ENCODE measurements at places on chromosomes 13 and 19. TPM values are rescaled to one million over a fixed set of nuclear protein-coding genes. Genes with fewer than 3 reads are reported as not detected.

- no peak for DNase-seq
These were observed 4.2 kb downstream of the ARHGAP45 start for GRCh38 chr19:1070931-1071791.

- no peak for DNase-seq
These were observed 17.6 kb upstream of the COG6 start for GRCh38 chr13:39637890-39638289.

GRCh38 chr13:64248371-64249065 lies 2832.9 kb upstream of the PCDH20 start:
- DNase-seq, result peak; percentile 37

The CEACAM7 gene
- not detected for total RNA-seq

DNA sequence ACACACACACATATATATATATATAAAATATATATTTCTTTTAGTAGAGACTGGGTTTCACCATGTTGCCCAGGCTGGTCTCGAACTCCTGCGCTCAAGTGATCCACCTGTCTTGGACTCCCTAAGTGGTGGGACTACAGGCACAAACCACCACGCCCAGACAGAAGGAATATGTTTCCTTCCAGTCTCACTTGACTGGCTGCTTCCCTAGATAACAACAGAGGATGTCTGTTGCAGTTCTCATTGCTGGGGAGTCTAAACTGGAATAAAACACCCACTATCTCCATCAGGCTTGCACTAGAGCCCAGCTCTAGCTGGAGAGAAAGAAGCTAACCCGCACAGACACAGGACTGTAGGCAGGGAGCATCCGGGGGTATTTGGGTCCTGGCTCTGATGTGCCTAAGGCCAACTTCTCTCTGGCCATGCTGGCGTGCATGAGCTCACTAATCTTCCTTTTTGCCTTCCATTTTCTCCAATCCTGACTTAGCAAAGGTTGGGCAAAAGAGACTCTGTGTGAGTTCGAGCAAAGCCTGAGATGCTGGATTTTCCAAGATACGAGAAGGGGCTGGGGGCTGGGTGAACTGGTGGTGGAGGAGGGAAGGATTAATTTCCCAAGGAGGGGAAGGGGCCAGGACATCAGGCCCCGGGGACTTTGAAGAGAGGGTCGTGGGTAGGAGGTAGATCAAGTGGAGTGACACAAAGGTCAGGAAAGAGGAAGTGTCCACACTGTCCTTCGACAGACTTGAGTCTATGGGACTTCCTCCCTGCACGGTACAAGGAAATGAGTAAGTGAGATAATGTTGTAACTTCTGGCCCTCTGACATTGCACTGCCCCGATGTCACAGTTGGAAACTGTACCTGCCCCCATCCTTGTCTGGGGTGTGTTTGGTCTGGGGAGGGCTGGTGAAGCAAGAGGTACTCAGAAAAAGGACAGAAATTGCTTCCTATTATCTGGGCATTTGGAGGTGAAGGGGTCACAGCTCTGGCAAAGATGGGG lies 22.5 kb upstream of the ALOX5AP start:
- no peak for DNase-seq

DNA sequence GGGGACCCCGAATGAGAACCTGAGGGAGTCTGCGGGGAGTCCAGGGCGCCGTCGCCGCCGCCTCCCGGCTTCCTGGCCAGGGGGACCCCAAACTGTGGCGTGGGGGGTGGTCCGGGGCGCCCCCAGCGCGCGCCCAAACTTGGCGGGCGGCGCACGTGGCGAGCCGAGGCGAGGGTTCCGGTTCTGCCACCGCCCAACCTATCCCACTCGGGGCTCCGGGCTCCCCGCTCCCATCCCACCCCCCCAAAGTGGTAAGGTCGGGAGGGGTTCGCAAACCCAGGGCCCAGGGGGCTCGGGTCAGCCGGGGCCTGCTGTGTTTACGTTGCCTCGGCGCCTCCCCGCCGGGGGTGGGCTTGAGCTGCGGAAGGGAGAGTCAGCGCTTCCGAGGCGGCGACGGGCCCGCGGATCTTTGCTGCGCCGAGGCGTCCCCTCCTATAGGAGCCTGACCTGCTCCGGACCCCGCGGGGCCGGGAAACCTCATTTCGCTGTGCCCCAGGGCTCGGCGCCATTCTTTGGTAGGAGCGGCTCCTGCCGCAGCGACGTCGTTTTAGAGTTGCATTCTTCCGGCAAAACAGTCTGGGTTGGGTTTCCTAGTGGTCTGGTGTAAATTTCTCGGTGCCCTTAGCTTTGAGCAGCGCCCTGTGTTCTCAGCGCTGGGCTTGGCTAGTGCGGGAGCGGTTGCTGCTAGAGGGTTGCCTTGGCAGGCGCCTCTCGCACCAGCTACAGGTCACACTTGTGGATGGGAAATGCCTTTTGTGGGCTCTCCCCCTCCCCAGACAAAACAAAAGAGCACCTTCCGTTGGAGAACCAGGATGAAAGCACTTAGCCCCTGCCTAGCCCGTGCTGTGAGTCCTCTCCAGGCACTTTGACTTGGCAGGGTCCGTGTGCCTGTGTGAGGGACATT lies 1.2 kb downstream of the DAZAP1 start:
- DNase-seq, result peak; percentile 36

- no peak for DNase-seq
These were observed 4.7 kb upstream of the TLE2 start for GRCh38 chr19:3033595-3034405.

The SYCN gene
- not detected for total RNA-seq

GRCh38 chr19:8566855-8567254 lies 10.4 kb downstream of the MYO1F start:
- DNase-seq, result no peak

DNA sequence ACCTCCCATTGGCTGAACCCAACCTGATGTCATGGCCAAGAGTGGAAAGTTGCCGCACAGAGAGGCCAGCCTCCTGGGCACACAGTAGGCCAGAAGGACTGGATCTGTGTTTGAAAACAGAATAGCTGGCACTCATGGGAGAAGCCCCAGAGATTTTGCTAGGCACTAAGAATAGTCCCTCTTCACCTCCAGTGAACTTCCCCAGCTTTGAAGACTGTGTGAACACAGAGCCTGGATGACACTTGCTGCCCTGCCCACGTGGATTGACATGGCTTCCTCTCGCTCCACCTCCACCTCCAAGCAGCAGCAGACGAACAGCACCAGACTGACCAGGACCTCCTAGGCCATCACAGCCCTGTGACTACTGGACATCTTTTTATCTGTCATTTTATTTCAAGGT lies 37.9 kb upstream of the KL start:
- no peak for DNase-seq

DNA sequence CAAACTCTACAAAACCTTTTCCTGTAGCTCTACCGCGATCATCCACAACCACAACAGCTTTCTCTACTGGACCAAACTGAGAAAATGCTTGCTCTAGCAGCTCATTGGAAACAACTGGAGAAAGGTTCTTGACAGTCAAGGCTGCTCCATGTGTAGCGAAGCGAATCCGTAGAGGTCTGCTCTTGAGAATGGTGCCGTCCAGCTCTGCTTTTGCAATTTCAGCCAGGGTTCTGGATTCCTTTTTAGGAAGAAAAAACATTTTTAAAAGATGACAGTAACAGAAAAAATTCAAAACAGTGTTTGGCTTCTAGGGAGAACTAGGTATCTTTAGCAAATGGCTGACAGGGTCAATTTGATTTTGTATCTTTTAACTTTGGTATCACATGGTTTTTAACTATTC lies 10.4 kb downstream of the PSPC1 start:
- DNase-seq, result peak; percentile 20

DNA sequence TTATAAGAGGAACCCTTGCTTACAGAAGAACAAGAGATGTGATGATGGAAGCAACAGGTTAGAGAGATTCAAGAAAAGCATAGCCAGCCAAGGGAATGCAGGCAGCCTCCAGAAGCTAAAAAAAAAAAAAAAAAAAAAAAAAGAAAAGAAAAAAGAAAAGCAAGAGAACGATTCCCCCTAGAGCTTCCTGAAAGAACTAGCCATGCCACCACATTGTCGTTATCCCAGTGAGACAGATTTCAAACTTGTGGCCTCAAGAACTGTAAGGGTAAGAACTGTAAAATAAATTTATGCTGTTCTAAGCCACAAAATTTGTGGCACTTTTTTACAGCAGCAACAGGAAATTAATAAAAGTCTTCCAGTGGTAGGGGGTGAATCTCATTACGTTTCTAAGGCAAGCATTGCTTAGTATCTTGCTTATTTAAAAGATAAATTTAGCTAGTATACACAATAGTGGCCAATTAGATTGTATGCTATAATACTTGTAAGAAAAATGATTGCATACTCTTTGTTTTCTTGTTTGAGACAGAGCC lies 21.8 kb downstream of the RFXAP start:
- no peak for DNase-seq

The DENND1C gene
- 0.19 TPM for total RNA-seq

DNA sequence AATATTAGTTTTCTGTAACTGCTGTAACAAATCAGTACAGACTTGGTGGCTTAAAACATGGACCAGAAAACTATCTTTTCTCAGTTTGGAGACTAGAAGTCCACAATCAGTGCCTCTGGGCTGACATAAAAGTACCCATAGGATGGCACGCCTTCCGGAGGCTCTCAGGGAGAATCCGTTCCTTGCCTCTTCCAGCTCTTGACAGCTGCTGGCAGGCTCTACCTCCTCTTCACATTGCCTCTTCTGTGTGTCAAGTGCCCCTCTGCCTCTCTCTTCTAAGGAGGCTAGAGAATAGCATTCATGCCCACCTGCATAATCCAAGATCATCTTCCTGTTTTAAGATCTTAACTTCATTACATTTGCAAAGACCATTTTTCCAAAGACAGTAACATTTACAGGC lies 1194.2 kb downstream of the EFNB2 start:
- no peak for DNase-seq

DNA sequence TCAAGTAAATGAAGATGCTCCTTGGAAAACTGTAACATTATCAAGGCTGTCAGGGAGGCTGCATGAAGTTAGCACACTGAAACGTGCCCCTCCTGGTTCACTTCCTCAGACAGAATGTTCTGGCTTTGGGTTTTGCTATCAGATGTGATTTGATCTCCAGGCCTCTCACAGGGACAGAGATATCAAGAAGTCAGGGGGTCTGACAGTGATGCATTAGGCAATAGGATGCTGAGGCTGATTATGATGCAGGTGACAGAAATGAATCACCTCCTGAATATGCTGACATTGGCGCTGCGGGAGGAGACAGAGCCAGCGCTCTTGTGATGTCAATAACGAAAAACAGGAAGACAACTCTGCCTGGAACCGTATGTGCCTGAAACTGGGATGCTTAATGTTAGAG lies 278.5 kb downstream of the DCT start:
- no peak for DNase-seq
